SK-N-MC (cell line): ENCODE measurements at places on chromosomes 1 and 21.

DNA sequence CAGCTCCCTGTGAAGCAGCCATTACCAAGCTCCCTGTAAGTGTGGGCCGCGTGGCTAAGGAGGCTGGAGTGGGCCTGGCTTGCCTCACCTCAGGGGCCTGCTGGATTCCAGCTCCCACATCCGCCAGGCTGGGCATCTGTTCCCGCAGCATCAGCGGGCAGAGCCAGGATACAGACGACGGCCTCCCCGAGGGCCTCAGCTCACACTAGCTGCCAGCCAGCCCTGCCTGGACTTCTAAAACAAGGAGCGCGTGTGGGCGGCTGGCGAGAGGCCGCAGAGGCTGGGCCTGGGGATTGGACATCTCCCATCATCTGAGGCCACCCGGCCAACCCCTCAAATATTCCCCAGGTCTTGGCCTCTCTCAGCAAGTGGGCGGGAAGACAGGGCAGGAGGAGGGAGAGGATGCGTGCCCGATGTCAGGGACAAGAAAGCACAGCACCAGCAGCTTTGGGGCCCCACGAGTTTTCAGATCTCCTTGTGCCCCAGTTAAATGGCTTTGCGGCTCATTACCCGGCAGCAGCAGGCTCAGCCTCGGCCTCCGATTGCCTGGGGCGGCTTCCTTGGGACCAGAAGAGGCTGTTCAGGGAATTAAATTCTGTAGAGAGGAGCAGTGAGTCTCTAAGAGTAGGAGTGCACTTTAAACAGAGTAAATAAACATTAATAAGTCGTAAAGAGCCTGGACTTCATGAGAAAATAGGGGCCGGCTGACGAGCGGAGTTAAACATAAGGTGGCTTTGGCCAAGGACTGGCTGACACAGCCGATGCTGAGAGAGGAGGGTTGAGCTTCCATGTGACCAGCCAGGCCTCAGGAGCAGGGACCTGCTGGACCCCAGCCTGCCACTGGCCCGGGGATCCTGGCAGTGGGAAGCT lies 208.9 kb upstream of the C1orf174 start:
- DNase-seq, result no peak

GRCh38 chr21:38804789-38805327 lies 871 bp upstream of the ETS2 start:
- no peak for DNase-seq

- no peak for DNase-seq
Measured at GRCh38 chr1:11284784-11285183, 11.8 kb downstream of the UBIAD1 start.

DNA sequence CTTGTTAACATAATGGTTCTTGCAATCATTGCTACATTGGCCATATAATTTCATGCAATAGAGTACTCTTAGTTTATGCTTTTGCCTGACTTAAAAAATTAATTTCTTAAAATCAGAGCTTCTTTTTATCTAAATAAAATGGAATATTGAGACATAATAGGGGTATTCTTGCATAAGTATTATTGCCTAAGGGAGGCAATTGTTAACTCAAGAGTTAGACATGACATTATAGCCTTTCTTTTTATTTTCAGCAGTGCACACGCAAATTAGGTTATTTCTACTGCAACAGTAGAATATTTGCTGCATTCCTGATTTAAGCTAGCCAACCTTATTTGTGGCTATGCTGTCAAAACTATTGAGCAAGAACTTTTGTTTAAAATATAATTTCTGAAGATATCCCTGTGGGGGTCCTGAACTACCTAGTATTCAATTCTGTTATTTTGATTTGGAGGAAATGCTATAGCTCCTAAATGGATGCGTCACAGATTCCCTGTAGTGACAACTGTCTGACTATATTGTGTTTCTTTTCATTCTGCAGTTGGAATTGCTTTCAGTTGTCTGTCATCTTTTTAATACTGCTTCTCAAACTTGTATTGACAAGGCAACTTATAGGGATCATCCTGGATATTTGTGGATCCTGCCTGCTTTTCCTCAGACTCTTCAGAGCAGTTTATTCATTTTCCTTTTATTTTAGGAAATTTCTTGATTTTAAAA lies 211.0 kb downstream of the PATJ start:
- no peak for DNase-seq

- no peak for DNase-seq
Measured at GRCh38 chr21:35145626-35146233, 96.6 kb upstream of the RUNX1 start.

- DNase-seq, result no peak
Measured at GRCh38 chr1:7916501-7916830, 24.2 kb downstream of the TNFRSF9 start.

GRCh38 chr1:41862384-41863221 lies 56.1 kb downstream of the HIVEP3 start:
- DNase-seq, result no peak

GRCh38 chr1:30639881-30640452 lies 83.4 kb downstream of the MATN1 start:
- no peak for DNase-seq

DNA sequence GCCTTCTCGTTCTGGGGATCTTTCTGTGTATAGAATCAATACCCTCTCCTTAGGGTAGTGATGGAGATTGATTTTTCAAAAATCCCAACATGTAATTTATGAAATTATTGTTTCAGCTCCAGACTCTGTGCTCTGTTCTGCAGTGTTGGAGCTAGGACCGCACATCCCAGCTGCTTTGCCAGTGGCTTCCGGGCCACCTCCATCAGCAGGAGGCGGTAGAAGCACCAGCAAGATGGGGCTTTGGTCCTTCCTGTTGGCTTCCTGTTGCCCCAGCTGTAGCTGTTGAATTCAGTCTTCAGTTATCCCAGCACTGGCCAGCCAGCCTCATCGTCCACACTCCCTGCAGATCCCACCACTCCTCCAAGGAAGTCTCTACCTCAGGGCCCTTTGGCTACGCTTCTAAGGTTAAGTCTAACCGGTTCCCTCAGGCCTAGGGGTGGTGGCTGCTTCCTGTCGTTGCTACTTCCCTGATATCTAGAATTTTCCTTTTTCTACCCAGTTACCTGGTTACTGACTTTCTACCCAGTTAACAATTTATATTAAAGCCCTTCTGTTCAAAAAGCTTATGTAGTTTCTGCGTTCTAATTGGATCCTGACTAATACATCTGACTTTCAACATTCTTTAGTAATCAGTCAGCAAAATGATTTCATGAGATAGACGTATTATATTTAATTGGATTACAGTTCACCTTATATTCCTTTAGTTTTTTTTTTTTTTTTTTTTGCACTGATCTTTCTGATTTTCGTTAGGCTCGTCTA lies 24.6 kb downstream of the GALNT2 start:
- DNase-seq, result no peak

- no peak for DNase-seq
Measured at GRCh38 chr1:39836595-39837110, 46.7 kb downstream of the TRIT1 start.

GRCh38 chr1:176552217-176552991 lies 89.4 kb downstream of the PAPPA2 start:
- no peak for DNase-seq

- no peak for DNase-seq
Measured at GRCh38 chr21:33869873-33870272, 45.7 kb downstream of the ATP5PO start.

DNA sequence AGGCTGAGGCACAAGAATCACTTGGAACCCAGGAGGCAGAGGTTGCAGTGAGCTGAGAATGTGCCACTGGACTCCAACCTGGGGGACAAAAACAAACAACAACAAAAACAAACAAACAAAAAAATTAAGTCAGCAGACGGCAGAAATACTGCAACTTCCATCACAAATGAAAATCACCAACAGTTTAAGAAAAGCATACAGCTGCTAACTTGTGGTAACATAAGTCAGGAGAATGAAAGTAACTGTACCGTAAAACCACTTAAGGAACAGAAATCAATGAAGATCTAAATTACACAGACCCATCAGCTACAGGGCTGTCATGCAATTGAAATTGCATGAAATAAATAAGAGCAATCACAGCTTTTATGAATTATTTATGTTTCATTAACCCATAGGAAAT lies 25.0 kb downstream of the MCOLN2 start:
- DNase-seq, result no peak

GRCh38 chr1:154729031-154729442 lies 121.1 kb upstream of the ADAR start:
- DNase-seq, result no peak

GRCh38 chr1:233672732-233673131 lies 58.8 kb downstream of the KCNK1 start:
- DNase-seq, result no peak

GRCh38 chr1:162138112-162138511 lies 68.6 kb downstream of the NOS1AP start:
- no peak for DNase-seq

DNA sequence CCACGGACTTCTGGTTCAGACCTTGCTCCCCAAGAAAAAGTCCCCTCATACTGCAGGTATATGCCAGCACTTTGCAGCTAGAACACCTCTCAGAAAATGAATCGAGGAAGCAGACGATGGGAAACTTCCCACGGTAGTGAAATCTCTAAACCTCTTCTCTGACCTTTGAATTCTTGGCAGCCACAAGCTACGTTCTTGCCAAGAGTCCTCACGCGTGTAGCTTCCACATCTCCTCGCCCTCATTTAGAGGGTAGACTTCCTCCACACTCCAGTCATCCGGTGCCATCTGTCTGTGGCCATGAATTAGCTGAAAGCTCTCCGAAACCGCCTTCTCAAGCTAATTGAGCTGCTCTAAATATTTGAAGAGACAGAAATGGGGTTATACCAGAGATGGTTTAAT lies 127.8 kb downstream of the RGS7 start:
- DNase-seq, result no peak
